ENCODE measurements at places on chromosomes 3 and 15.

- no peak for DNase-seq
Observed at GRCh38 chr15:90851940-90852339, 16.4 kb upstream of the FURIN start.

DNA sequence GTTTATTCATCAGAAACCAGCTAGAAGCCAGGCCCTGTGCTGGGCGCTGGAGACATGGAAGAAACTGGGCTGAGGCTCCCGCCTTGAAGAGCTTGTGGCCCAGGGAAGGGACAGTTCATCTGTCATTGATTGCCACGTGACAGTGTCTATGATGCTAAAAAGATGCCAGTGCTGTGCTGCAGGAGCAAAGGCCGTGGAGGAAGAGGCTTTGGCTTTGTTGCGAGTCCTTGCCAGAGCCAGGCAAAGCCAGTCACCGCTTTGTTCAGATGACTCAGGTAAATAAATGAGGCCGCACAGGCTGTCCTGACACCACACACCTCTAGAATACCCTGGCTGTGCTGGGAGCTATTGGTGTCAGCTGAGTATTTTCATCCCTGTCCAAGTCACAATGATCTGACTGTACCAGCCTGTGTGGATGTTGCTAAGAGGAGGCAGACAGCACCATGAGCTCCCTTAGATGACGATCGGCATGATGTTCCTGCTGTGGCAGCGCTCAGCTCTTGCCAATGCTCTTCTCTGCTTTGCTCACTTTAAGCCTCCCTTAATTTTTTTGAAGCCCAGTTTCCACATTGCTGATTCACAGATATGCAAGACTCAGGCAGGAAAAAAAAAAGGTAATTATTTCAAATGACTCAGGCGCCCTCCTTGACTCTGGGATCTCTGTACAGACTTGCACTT is 77.5 kb downstream of the CCNL1 start:
- no peak for DNase-seq

GRCh38 chr3:179981646-179982045 is 55.1 kb downstream of the PEX5L start:
- DNase-seq, result no peak

GRCh38 chr3:194265505-194265892 is 85.6 kb downstream of the CPN2 start:
- no peak for DNase-seq

- DNase-seq, result no peak
Observed at GRCh38 chr3:73467211-73467610, 157.5 kb downstream of the PDZRN3 start.

GRCh38 chr3:1943395-1944118 is 155.1 kb upstream of the CNTN4 start:
- DNase-seq, result no peak

DNA sequence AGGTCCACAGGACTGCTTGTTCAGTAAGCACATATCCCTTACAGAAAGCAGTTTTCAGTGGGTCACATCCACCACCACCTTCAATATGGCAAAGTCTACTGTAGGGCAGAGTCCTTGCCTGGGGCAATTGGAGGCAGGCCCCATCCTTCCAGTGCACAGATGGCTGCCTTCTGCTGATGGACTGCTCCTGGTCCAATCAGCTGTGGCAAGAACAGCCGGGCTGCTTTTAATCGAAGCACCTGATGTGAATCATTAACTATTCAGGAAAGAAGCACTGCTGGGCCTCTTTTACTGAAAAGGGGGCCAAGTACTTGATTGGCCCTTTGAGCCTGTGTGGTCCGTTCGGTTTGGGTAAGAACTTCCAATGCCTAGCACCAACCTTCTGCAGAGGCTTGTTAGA is 24.4 kb downstream of the LARS2 start:
- no peak for DNase-seq

Measured in HuH-7.5 (cell line).